ENCODE measurements at places on chromosomes 7 and 10.

DNA sequence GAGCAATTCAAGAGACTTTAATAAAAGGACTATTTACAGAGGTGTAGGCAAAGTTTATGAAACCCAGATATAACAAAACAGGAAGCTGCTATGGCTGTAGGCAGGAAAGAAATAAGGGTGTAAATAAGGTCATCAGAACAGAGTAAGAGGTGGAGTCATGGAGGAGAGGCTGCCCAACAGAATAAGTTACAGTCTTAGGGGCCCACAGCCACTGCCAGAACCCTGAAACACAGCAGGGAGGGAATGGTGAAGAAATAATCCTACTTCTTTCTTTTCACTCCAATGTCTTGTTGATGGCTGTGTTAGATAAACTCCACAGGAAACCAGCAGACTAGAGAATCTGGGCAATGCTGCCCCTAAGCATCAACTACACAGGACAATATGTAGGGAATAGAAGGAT, 155.8 kb upstream of the TAC1 start:
- no peak for DNase-seq

GRCh38 chr7:40311307-40311706, 176.5 kb downstream of the SUGCT start:
- DNase-seq, result no peak

- DNase-seq, result no peak
Observed at GRCh38 chr10:25842146-25842545, 91.9 kb upstream of the MYO3A start.

DNA sequence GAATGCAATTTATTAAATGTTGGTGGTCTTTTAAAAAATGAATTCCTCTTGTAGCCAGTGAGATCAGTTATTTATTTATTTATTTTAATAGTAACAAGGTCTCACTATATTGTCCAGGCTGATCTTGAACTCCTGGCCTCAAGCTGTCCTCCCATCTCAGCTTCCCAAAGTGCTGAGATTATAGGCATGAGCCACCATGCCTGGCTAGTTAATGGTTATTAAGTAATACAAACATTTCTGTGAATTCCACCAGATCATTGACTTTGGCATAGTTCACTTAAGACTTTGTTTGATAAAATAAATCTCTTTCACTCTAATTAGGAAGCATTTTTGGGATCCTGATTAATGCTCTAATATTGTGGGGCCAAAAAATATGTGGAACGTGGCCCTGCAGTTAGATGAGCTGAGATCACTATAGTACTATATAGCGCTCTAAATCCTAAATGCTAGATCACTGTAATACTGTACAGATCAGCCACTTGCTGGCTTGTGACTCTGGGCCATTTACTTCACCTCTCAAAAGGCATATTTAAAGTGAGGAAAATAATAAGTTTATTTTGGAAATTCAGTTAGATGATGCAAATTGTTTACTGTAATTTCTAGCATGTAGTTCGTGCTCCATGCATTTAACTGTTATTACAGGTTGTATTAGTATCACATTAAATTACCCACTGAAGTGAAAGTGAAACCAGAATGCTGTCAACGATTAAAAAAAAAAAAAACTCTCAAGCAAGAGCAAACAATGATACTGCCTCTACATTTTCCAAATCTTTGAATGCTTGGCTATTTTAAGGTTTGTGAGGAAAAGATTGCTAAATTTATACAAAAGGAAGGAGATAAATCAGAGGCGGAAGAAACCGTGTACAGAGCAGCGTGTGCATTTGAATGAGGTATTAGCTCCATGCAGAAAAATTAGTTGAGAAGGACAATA, 15.9 kb upstream of the FAS start:
- DNase-seq, result no peak

DNA sequence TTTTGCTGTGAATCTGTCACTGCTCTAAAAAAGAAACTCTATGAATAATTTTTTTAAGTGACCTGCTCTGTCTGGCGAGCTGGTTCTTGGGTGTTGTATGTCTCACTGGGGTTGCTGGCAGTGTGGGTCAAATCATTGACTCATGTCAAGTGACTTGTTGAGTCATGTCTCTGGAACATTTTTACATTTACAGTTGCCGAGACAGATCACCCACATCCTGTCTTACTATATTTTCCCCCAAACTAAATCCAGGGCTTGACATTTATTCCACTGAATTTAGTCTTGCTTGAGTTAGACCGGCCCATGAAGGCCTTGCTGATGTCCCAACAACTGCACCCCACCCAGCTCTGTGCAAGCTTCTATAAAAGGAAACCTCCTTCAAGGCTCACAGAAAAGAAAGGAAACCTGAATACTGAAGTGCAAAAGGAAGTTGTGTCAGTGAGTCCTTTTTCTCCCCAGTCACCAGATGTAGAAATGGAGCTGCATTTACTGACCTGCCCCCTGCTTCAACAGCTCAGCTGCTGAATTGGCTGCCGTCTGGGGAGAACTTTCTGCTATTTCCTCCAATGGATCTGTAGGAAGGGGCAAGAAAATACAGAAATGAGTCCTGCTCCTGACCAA, 290.3 kb downstream of the TNS3 start:
- no peak for DNase-seq

GRCh38 chr10:93806903-93807302, 49.2 kb downstream of the LGI1 start:
- DNase-seq, result no peak

- no peak for DNase-seq
Observed at GRCh38 chr7:158329014-158329610, 258.5 kb downstream of the PTPRN2 start.

- DNase-seq, result no peak
Observed at GRCh38 chr7:6461946-6462550, 14.3 kb upstream of the DAGLB start.

GRCh38 chr7:106421181-106421762, 136.5 kb upstream of the NAMPT start:
- no peak for DNase-seq

DNA sequence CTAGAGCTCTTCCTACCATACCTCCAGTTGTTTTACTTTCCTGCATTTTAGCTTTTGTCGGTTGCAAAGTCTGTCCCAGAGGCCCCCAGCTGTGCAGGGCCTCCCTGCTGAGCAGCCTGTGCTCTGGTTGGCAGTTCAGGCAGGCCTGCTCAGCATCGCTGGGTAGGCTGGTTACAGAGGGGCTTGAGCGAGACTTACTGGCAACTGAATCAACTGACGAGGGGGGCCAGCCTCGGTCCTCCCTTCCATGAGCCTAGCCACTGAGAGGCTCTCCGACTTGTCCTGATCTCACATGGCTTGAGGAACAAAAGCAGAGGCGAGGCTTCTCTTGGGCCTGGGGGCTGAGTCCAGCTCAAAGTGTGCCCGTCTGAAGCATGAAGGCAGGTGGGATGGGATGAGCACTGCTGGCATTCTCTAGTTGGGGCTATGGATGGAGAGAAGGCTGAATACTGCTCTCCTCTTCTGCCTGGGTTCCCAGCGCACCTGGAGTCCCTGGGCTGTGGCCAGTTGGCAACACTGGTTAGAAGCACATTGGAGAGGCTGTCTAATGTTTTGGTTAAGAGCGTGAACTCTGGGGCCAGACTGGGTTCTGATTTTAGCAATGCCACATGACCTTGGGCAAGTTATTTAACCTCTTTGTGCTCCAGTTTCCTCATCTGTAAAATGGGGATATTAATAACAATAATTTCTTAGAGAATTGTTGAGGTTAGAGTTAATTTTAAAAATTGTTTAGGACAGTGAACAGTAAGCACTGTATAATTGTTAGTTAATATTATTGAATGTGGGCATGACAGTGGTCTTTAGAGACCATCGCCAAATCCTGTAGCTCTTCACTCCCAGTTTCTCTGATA, 6.9 kb upstream of the SFRP5 start:
- DNase-seq, result no peak

DNA sequence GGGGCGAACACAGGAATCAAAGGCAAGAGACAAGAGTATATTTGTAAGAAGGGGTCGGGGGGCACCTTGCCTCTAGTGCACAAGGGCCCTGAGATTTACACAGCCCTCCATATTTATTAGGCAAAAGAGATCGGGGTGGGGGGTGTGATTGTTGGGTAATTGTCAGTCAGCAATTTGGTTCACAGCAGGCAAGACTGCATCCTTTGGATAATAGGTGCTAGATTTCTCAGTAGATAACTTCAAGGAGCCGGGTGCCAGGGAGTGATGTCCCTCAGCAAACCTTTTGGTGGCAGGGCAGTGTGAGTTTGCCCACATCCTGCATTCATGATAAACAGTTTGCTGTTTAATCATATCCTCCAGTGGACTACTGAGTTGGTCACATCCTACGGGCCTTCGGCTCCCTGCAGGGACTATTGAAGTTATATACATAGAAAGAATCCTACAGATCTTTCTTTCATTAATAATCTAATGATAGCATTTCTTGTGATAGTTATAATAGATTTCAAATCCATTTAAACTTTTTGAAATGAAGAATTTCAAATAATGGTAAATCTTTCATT, 178.5 kb downstream of the GNAI1 start:
- DNase-seq, result no peak

Data from activated gamma-delta T cell (primary cell).